ENCODE measurements at places on chromosomes 3 and 15.

DNA sequence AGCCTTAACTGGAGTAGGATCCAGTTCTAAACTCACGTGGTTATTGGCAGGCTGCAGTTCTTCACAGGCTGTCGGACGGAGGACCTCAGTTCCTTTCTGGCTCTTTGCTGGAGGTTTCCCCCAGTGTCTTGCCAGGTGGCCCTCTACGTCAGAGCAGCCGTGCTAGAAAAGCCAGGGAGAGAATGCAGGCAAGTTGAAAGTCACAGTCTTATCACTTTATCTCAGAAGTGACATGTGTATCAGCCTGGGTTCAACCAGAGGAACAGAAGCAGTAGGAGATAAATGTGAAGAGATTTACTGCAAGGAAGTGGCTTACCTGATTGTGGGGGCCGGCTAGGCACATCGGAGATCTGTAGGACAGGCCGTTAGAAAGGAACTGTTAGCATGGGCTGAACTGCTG is 125.3 kb upstream of the BNIP2 start:
- DNase-seq, result no peak

DNA sequence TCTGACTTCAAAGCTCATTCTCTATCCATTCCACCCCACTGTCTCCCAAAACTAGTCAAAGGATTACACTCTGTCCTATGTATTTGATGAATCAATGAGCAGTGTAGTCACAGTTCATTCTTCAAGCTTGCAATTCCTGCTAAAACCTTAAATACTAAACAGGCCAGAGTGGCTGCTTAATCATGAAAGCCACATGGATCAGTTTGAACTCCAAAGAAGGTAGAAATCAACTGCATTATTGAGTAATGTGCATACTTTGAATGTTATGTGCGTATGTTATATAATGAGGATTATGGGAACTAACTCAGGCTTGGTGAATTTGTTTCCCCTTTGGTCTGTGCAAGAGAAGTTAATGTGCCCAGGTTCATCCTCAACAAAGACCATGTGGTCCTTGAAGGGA is 45.4 kb downstream of the PRICKLE2 start:
- DNase-seq, result no peak

DNA sequence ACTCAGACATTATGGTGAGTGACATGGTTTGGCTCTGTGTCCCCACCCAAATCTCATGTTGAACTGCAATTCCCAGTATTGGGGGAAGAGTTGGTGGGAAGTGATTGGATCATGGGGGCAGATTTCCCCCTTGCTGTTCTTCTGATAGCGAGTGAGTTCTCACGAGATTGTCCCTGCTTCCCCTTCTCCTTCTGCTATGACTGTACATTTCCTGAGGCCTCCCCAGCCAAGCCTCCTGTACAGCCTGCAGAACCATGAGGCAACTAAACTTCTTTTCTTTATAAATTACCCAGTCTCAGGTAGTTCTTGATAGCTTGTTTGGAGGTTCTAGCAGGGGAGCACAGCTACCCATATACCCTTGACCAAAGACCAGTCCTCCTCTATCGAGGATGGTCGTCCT is 45.9 kb downstream of the ADAM10 start:
- DNase-seq, result no peak

DNA sequence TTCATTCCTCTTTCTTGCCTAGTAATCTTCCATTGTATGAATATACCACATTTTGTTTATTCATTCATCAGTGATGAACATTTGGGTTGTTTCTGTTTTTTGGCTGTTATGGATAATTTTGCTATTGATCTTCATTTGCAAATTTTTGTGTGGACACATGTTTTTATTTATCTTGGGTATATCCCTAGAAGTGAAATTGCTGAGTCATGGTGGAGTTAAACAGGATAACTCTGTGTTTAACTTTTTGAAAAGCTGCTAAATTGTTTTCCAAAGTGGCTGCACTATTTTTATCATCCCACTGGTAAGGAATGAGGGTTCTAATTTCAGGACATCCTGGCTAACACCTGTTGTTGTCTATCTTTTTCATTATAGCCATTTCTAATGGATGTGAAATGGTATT is 74.6 kb upstream of the ARL6 start:
- no peak for DNase-seq

- no peak for DNase-seq
Measured at GRCh38 chr3:14867936-14868570, 49.3 kb downstream of the FGD5 start.

DNA sequence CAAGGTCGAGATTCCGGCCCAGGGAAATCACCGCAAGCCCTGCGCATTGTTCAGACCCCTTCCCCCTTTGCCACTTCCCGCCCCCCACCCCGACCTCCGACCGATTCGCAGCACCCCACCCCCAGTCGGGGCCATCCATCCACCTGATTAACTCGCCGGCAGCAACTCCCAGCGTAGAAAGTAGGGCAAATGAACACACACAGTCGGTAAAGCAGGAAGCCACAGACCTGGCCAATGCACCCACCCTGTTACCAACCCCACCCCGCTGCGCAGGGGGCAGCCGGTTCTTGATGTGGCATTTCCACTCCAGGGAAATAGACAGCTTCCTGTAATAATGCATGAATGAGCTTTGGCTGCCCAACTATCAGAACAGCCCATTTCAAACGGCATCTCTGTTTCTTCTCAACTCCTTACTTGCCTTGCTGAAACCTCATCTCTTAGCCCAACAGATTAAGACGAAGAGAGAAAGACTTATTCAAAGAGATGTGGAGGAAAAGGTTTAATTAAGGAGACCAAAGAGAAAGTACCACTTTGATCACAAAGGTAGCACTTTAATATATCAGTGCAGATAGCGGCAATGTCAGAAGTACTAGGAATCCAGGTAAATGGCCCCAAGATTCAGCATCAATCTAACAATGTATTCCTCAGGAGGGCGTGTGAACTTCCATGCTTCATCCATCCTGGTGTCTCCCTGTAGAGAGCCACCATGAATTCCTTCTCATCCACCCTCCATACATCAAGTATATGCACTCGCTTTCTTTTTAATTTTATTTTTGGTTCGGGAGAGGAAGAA is 1.9 kb downstream of the TNIK start:
- DNase-seq, result no peak

- DNase-seq, result no peak
Measured at GRCh38 chr15:48604567-48604966, 40.9 kb downstream of the FBN1 start.

GRCh38 chr3:107931326-107931725 is 159.5 kb downstream of the CD47 start:
- no peak for DNase-seq

DNA sequence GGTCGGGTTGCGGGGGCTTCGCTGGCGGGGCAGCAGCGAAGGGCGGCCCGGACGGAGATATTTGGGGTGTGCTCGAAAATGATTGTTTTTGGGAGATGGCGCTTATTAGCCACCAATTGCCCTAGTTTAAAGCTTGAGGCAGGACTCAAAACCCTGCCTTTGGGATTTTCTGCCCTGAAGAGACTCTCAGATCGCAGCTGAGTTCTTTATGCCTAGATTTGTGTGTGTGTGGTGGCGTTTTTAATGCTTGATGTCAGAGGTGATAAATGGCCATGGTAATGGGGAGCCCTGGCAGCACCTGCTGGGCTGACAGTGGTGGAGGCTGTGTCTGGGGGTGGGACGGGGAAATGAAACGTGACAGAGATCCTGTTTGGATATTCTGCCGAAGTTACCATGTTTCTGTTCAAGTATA is 604 bp downstream of the KCTD6 start:
- DNase-seq, result no peak

GRCh38 chr3:108388136-108389132 is 92.1 kb downstream of the HHLA2 start:
- DNase-seq, result no peak

DNA sequence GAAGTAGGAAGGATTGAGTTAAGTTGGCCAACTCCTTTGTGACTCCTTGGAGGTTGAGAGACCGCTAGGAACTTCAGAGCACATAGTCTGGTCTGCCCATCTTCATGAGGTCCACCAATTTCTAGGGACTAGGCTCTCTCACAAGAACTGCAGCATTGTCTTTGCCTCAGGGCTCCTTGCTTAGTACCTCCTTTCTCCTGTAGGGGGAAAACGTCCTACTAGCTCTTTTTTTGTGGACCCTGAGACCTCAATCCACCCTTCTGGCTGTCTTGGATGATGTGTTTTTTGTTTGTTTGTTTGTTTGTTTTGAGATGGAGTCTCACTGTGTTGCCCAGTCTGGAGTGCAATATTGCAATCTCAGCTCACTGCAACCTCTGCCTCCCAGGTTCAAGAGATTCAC is 21.6 kb downstream of the REC114 start:
- no peak for DNase-seq

Measured in cerebellar nuclear complex (tissue), 1 donor.